ENCODE measurements at places on chromosomes 5 and 9.
A peak's percentile ranks its signal among the peaks of the same experiment; 100 is the strongest.

DNA sequence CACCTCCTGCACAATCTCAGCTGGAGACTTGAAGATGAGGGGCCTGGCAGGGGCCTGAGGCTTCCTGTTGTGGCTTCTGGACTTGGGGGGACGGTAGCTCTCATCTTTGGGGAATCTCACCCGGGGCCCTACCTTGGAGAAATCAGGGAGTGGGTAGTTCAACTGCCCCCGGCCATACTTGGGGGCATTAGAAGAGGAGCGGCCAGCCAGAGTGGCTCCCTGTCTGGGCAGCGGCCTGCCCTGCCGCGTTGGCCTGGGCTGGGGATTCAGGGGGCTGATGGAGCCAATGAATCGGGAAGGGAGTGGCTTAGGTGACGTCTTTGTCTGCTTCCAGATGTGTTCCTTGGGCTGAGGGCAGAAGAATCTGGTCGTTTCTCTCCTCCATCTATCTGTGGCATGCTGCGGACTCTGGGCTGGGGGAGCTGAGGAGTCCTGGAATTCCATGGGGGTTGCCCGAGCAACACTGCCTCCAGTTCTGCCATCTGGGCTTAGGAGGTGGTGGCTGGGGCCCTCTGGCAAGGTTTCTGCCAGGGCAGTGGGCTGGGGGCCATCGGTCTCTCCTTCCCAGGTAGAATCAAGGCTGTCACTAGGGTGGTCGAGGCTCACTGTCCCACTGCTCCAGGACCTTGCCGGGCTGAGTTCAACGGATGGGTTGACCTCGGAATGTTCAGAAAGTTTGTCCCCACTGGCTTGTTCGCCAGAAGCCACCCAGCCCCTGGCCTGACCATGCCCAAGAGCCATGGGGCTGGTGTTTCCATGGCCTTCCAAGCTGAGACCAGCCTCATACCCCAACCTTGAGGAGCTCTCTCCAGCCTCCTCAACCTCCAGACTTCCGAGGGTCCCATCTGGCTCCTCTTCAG is 11.0 kb downstream of the AKNA start:
- no peak for DNase-seq

DNA sequence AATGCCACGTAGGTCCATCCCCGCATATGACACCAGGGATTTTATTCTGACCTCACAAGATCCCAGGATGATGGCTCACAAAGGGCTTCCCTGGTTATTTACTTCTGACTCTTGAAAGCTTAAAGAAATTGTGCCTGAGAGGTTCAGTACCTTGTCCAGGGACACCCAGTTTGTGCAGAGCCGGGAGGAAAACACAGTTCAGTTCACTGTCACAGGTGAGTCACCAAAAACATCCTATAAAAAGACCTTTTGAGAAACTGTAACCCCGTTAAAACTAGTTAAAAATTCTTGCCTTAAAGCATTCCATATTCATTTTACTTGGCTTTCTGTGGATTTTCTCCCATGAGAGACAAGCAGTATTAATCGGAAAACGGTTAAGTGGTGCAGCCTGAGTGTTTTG is 56.6 kb downstream of the ZNF510 start:
- DNase-seq: no peak

- DNase-seq: no peak
Observed at GRCh38 chr9:11312966-11313365, 700.2 kb upstream of the PTPRD start.

- DNase-seq: peak; percentile 71
Observed at GRCh38 chr9:91954841-91955471, 4.9 kb upstream of the ROR2 start.

DNA sequence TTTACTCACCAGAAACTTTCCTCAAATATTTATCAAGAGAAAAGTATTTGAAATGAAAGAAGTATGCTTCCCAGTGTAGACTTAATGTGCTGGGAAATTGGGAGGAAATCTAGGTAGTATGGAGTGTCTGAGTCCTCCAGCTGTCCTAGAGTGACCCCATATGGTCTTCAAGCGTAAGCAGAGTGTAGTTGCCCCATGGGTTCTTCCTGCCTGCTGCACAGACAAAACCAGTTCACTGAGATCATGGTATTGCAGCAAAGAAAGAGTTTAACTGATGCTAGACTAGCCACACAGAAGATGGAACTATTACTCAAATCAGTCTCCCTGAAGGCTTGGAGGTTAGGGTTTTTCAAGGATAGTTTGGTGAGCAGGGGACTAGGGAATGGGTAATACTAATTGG is 114.9 kb upstream of the PRLR start:
- no peak for DNase-seq

DNA sequence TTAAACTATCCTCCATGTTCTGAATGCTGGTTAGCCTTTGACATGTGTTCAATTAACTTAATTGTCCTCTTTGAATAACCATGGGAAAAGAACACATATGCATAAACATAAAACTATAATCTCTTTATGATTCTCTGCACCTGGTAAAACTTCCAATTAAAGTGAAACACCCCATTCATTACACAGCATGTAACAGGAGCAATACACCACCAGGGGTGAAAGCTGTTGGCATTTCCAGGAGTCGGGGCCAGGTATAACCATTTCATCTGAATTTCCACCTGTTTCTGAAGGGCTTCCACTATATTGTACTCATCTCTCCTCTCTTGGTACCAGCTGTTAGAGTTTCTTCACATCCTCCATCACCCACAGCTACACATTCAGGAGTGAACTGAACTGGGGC is 303.8 kb downstream of the EDIL3 start:
- no peak for DNase-seq

DNA sequence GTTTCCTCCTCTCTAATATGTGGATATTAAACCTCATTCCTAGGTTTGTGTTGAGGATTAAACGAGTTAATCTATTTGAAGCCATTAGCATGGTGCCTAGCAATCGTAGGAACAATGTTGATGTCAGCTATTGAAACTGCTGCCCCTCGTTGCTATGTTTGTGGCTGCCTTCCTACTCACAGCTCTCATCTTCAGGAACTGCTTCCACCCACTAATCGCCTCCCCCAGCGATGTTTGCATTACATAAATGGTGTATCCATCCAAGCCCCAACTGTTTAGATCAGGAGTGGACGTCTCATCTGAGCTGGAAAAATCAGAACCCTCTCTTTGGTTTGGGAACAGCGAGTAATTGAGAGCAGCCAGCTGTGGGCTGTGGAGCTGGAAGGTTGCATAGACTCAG is 416.6 kb downstream of the ARHGEF28 start:
- no peak for DNase-seq

DNA sequence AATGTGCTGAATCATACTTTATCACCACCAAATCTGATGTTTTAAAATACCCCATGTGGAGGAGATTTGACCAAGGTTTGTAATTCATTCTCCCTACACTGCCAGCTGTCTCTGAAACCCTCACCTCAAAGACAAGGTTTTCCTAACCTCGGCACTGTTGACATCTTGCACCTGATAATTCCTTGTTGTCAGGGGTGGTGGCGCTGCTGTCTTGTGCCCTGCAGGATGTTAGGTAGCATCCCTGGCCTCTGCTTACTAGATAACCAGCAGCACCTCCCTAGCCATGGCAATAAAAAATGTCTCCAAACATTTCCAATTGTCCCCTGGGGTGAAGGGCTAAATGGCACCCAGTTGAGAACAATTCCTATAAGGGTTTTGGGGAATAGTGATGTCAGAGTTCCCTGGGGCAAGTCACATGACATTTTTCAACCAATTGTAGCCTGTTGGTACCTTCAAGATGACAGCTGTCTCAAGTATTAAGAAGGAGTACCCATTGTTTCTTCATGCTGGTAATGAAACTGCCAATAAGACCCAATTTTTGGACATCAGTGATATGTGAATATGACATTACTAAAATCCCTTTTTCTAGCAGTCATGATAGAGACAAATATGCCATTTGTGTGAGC is 160.6 kb upstream of the PLCXD3 start:
- DNase-seq: no peak

DNA sequence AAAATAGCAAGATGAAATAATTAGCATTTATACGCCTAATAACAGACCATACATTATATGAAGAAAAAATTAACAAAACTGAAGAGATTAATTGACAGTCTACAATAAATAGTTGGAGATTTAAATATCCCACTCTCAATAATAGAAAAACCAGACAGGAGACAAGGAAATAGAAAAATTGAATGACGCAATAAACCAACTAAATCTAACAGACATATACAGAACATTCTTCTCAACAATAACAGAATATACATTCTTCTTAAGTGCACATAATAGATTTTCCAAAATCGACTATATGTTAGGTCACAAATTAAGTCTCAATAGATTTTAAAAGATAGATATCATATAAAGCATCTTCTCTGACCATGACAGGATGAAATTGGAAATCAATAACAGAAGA is 25.6 kb upstream of the RNF180 start:
- no peak for DNase-seq

GRCh38 chr5:107422494-107422893 is 248.2 kb downstream of the EFNA5 start:
- no peak for DNase-seq

- no peak for DNase-seq
Observed at GRCh38 chr5:96569332-96569731, 92.8 kb upstream of the CAST start.

- DNase-seq: no peak
Observed at GRCh38 chr5:1299961-1300360, 5.1 kb upstream of the TERT start.

GRCh38 chr9:122001491-122002201 is 91.5 kb downstream of the TTLL11 start:
- no peak for DNase-seq

DNA sequence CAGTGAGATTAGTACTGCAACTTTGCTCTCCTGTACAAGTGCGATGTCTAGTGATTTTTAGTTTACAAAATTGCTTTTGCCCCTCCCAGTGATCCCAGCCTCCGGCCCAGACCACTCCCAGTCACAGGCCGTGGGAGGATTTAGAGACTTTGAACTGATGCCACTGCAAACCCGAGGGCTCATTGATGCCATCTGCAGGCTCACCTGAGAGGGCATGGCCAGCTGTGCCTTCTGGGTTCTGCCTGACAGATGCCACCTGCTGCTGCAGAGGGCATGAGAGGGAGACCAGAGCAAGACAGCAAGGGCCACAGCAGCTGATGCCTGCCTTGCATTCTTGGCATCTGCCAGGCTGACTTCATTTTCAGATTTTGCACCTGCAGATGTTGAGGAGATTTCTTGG is 593.8 kb downstream of the CDK5RAP2 start:
- DNase-seq: no peak

DNA sequence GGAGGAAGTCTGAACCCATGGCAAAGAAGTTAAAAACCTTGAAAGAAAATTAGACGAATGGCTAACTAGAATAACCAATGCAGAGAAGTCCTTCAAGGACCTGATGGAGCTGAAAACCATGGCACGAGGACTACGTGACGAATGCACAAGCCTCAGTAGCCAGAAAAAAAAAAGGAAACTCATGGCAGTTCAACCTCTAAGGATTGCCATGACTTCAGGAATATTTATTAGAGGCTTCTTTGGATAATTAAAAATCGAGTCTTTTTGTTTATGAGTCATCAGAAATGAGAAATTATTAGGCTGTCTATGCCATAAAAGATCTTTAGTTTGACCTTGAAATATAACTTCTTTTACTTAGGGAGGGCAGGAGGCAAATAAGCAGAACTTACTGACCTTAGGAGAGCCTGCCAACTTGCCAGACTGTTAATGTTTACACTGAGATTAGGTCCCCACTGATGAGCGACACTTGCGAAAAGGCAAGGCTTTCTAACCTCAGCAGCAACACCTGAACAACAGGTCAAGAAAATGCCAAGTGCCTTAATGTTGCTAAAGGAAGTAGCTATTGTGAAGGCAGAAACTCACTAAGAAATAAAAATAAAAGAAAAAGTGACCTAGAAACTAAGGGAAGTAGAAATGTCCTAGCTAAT is 55.2 kb upstream of the TUSC1 start:
- no peak for DNase-seq

GRCh38 chr5:107472620-107473064 is 198.1 kb downstream of the EFNA5 start:
- no peak for DNase-seq

DNA sequence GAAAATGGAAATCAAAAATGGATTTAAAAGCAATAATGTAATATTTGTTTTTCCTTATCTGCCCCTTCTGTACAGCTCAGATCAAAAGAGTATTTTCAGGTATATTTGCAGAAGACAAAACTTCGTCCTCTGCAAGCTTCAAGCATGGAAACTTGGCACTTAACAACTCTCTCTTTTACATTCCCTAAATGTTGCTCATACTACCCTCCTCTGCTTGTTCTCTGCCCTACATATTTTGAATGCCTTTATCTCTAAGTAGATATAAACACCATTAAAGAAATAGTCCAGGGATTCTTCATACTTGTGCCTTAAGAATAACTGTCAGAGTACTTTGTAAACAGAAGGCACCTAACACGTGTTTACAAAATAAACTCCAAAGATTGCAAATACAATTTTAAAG is 19.2 kb upstream of the SMC2 start:
- DNase-seq: no peak

Data from NAMALWA (cell line).